ENCODE measurements at places on chromosomes 6 and 20.

DNA sequence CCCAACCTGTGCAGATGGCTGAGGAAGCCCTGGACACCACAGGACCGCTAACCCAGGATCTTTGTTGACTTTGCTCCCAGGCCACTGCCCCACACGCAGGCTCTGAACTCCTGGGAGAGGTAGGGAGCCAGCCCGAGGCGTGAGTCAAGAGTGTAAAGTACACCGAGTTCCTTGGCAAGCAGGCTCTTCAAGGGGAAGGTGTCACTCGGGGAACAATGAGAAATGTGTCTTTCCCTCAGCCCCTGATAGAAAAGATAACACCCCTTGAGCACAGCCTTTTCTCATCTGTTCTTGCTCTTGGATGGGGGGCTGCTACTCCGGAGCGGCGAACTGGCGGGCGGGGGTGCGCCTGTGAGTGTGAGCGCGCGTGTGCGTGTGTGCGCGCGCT, 472 bp upstream of the EDN3 start:
- DNase-seq, result no peak

GRCh38 chr20:48467622-48468021, 360.2 kb downstream of the PREX1 start:
- peak; percentile 34 for DNase-seq

GRCh38 chr20:58287638-58288037, 21.9 kb upstream of the RAB22A start:
- DNase-seq, result no peak

DNA sequence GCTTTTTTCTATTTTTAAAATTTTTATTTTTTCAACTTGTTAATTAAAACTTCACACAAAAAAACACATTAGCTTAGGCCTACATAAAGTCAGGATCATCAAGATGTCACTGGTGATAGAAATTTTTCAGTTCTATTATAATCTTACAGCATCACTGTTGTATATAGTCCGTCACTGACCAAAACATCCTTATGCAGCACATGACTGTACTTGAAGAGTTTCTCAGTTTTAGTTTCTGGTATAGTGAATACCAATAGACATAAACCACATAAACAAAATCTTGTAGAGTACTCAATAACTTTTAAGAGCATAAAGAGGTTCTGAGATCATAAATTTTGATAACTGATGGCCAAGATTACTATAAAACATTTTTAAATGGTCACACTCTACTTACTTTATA, 71.8 kb downstream of the ASCC3 start:
- no peak for DNase-seq

- no peak for DNase-seq
Observed at GRCh38 chr6:35287671-35288396, 9.8 kb upstream of the DEF6 start.

- no peak for DNase-seq
Observed at GRCh38 chr6:162264581-162264980, 463.0 kb downstream of the PRKN start.

DNA sequence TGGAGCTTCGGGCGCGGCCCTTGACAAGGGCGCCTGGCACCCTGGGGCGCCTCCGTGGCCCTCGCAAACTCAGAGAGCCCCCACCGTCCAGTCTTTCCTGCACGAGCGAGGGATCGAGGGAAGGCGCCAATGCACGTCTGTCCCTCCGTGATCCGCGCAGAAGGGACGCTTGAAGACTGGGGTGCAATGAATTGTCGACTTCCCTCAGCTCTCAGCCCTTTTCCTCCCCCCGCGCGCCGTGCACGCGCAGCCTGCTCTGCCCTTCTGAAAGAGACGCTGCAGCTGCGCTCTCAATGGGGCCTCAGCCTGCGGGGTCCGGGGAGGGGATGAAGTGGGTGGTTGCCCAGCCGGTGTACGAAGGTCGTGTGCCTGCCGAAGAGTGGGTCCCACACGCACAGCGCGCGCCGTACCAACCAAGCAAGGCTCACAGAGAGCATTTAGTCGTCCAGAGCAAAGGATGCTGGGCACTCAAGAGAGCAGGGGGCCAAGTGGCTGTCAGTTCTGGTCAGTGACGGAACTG, 5.5 kb upstream of the SOX4 start:
- DNase-seq, result peak; percentile 51

DNA sequence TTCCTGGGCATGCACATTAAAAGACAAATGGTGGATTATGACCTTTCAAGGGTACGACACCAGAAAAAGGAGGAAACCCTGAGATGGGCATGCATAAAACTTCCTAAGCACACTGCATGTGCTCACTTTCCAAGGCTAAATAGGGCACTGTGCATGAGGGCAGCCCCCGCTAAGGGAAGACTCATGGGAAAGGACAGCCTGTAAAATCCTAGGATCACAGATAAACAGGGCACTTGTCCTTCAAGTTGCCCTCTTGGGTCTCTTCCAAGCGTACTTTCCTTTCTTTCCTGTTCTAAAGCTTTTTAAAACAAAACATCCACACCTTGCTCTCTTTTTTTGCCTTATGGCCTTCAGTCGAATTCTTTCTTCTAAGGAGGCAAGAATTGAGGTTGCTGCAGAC, 106.5 kb upstream of the SYNCRIP start:
- no peak for DNase-seq

GRCh38 chr20:43736588-43737158, 9.9 kb upstream of the GTSF1L start:
- peak; percentile 57 for DNase-seq

DNA sequence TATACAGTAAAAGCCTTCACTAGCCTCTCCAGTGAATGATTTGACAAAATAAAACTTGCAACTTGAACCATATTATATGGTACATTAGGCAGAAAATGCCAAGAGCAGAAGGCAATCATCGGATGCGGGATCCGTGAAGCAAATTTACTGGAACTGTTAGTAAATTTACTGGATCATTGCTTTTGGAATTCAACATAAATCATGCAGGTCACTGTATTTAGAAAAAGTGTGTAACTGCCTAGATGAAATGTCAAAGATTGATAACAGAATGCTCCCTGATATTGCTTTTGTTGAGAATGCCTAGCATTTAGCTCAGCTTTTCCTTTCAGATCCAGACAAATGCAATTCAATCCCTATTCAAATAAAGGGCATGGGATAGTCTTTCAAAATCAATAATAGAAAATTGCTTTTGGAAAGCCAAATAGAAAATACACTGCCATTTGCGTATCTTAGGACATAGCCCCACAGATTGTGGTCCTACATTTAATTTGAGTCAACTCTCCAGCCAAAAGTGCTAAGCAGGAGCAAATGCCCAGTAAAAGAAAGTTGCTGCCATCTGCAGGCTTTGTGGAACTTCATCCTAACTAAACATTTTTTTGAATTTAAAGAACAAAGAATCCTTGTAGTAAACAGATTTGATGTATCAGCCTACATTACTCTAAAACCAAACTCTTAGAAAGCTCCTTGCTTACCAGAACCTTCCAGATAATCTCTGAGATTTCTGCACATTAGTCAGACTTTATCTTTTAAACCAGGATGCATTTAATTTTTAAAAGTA, 109.5 kb upstream of the HSF2 start:
- no peak for DNase-seq

GRCh38 chr20:41533537-41534136, 84.5 kb downstream of the CHD6 start:
- DNase-seq, result no peak

GRCh38 chr6:119269266-119270103, 80.1 kb downstream of the MAN1A1 start:
- DNase-seq, result no peak

DNA sequence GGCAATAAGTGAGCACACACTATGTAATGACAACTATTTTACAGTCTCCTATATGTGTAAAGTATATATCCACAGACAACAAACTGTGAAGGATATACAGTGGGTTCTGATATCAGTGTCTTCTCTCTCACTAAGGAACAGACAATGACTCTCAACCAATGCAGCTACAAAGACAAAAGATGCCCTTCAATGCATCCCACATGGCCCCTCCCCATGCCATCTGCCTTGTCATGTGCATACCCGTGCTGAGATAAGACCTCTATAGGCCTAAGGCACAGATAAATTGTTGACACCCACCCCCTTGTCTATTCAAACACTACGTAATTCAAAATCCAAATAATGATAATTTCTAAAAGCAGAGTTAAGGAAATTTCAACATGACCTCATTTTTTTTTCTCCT, 1123.5 kb upstream of the MAP3K7 start:
- DNase-seq, result no peak

GRCh38 chr6:43584892-43585570, 9.0 kb downstream of the POLH start:
- no peak for DNase-seq

DNA sequence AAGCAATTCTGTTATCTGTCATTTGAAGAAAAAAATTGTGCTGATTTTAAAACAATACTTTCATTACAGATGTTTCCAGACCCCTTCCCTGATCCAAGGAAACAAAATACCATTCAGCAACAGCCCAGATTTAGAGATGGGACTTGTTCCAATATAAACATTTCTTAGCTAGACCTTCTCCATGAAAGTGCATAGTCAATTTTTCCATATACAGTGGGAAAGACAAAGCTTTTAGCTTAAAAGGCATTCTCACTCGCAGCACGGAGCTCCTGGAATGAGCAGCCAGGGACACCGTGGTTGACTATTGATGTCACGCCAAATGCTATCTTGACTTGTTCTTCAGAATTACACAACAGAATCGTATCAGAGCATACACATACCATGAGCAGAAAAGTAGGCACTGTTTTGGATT, 21.5 kb downstream of the LAMA4 start:
- no peak for DNase-seq

DNA sequence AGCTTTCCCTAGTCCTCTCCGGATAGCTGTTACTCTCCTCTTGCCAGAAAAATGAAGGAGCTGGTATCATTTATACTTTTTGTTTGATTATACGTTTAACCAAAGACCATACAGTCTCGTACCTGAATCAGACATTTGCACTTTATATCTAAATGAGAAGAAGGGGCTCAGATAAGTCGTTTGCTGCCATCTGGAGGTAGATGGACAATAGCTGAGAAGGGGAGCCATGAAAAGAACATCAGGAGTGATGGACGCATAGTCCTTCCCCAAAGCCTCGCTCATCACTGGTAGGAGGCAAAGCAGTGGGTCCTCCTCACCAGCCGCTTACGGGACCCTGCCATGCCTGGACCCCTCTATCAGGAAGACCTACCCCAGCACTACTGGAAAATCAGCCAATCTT, 45.4 kb downstream of the RPF2 start:
- DNase-seq, result no peak

- no peak for DNase-seq
Observed at GRCh38 chr6:43763812-43764522, 6.0 kb upstream of the VEGFA start.

DNA sequence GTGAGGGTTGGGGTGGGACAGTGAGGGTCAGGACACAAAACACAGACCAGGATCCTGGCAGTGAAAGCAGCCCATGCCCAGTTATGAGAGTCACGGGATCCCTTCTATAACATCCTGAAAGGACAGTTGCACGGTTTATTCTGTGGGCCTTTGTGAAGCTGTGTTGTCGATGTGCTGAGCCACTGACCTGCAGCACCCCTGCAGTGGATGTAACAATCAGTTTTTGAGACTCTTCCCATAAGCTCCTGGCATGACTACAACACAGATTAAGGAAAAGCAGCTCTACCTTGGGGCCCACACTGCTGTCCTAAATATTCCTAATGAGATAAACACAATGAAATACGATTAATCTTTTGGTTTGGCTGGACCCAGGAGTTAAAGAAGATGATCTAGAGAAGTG, 3.7 kb downstream of the PYGB start:
- no peak for DNase-seq

DNA sequence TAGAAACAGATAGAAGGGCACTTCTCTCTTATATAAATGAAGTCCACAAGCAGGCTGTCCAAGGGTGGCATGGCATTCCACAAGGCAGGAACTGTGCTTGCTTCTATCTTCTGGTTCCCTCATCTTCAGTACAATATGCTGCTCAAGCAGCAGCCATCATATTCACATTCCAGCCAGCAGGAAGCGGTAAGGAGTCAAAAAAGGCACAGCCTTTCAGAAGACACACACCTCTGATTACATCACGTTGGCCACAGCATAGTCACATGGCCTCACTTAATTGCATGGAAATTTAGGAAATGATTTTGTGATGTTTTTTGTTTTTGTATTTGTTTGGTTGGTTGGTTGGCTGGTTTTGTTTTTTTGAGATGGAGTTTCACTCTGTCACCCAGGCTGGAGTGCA, 19.0 kb downstream of the REM1 start:
- no peak for DNase-seq

DNA sequence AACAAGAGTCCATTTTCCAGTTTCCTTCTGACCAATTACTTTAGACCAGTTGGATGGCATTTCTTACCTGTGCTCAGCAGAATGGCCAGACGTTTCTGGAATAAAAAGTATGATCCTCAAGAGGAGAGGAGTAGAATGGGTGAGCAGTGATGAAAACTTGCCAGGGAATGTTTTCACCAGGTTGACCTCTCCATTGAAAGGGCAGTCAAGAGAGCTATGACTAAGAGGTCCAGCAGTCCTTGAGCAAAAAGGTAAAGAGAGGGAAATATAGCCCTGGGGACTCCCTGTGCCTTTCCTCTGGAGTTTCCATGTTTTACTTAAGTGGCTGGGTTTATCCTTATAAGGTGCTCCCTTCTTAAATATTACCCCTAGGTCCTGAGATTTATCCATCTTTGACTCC, 210.9 kb downstream of the TBX18 start:
- no peak for DNase-seq

- no peak for DNase-seq
Observed at GRCh38 chr20:22861231-22861980, 173.7 kb upstream of the SSTR4 start.

GRCh38 chr20:46209930-46210671, 92.0 kb downstream of the CD40 start:
- no peak for DNase-seq

GRCh38 chr6:143406673-143407072, 43.8 kb downstream of the ADAT2 start:
- DNase-seq, result no peak

- no peak for DNase-seq
Observed at GRCh38 chr6:104642871-104643270, 216.8 kb downstream of the HACE1 start.

- no peak for DNase-seq
Observed at GRCh38 chr6:145808239-145808638, 6.4 kb downstream of the FBXO30 start.

- no peak for DNase-seq
Observed at GRCh38 chr6:126914172-126914571, 204.3 kb upstream of the RSPO3 start.

GRCh38 chr6:30399390-30400058, 54.6 kb downstream of the RPP21 start:
- no peak for DNase-seq

- DNase-seq, result no peak
Observed at GRCh38 chr6:156971153-156971885, 194.1 kb downstream of the ARID1B start.

Measured in activated T-cell treated with anti-CD3 and anti-CD28 coated beads, Interleukin-2, amount 50 U/mL, for 48 hours (primary cell).